Activated CD8-positive, alpha-beta memory T cell treated with anti-CD3 and anti-CD28 coated beads, Interleukin-2, amount 10 ng/mL, durations not matched to agents 7 days and 5 days (primary cell): ENCODE measurements at places on chromosomes 16 and 17.

- peak; percentile 85 for DNase-seq
Observed at GRCh38 chr16:4664538-4665418, 28.6 kb upstream of the NUDT16L1 start.

- DNase-seq = no peak
Observed at GRCh38 chr16:75390926-75391653, 42.2 kb downstream of the CFDP1 start.

DNA sequence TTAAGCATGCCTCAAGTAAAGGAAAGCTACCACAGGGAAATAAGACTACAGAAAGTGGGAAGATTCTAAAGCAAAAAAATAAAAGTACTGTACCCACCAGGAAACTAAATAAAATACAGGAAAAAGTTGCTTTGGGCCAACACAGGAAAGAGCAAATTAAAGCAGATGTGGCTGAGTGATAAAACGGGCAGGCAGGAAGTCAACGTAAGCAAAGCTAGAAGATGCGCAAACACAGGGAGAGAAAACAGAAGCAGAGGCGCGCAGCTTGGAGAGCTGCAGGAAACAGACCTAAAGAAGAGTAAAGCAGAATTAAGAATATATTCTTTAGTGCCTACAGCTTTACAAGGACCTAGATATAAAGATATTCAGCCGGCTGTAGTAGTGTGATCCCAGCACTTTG lies 21.7 kb downstream of the USP36 start:
- peak; percentile 79 for DNase-seq

- DNase-seq = peak; percentile 82
Observed at GRCh38 chr17:47324224-47325020, 667 bp downstream of the EFCAB13 start.

GRCh38 chr16:11138769-11139325 lies 117.2 kb downstream of the SOCS1 start:
- DNase-seq = no peak

- DNase-seq = no peak
Observed at GRCh38 chr16:68658341-68658973, 13.3 kb downstream of the CDH3 start.

DNA sequence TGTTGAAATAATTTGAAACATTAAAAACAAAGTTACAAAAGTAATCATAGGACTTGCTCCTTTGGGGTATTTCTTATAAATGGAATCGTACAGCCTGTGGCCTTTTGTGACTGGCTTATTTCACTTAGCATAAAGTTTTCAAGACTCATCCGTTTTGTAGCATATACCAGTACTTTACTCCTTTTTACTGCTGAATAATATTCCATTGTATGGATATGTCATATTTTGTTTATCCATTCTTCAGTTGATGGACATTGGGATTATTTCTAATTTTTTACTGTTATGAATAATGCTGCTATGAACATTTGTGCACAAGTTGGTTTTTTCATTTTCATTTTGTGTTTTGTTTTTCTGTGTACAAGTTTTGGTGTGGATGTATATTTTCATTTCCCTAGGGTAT lies 30.0 kb upstream of the RHBDL3 start:
- no peak for DNase-seq

DNA sequence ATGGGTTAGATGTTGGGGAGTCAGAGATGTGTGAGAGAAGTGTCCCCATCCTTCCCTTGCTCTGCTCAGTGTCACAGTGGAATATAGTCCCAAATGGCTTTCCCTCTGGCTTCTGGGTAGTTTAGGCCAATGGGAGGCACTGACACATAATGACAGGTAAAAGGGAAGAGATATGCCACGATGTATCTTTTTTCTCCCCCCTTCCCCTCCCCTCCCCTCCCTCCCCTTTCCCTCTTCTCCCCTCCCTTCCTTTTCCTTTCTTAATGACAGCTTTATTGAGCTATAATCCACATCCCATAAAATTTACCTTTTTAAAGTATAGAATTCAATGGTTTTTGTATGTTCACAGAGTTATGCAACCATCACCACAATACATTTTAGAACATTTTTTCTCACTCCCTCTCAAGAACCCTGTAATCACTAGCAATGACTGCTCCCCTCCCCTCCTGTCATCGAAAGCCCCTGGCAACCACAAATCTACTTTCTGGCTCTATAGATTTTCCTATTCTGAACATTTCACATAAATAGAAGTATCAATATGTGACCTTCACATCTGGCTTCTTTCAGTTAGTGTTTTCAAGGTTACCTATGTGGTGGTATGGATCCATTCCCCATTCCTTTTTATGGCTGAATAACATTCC lies 617 bp upstream of the CCR7 start:
- DNase-seq = no peak

GRCh38 chr17:33285413-33285812 lies 7.7 kb downstream of the ASIC2 start:
- no peak for DNase-seq

- DNase-seq = no peak
Observed at GRCh38 chr16:50478773-50479149, 69.4 kb upstream of the NKD1 start.

DNA sequence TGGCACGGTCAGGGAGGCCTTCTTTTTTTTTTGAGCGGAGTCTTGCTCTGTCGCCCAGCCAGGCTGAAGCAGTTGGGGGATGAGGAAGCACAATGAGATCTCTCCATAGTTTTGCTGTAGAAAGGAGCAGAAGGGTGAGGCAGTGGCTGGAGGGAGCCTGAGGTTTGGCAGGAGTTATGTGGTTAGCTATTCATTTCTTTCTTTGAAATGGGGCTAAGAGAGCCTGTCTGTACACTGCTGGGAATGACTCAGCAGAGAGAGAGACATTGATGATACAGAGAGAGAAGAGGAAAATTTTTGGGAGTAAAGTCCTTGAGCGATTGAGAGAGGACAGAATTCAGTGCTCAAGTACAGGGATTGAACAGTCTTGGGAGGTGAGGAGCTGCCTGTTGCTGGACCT lies 22.1 kb downstream of the NOS2 start:
- no peak for DNase-seq

DNA sequence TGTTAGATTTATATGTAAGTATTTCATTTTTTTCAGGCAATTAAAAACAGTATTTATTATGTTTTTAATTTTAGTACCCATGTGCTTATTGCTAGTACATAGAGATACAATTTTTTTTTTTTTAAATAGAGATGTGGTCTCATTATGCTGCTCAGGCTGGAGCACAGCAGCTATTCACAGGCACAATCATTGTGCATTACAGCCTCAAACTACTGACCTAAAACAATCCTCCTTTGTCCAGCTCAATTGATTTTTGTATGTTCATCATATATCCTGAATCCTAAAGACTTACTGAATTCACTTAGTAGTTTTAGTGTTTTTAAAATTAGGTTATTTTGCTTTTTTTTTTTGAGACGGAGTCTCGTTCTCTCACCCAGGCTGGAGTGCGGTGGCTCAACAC lies 26.3 kb downstream of the SPECC1 start:
- no peak for DNase-seq

DNA sequence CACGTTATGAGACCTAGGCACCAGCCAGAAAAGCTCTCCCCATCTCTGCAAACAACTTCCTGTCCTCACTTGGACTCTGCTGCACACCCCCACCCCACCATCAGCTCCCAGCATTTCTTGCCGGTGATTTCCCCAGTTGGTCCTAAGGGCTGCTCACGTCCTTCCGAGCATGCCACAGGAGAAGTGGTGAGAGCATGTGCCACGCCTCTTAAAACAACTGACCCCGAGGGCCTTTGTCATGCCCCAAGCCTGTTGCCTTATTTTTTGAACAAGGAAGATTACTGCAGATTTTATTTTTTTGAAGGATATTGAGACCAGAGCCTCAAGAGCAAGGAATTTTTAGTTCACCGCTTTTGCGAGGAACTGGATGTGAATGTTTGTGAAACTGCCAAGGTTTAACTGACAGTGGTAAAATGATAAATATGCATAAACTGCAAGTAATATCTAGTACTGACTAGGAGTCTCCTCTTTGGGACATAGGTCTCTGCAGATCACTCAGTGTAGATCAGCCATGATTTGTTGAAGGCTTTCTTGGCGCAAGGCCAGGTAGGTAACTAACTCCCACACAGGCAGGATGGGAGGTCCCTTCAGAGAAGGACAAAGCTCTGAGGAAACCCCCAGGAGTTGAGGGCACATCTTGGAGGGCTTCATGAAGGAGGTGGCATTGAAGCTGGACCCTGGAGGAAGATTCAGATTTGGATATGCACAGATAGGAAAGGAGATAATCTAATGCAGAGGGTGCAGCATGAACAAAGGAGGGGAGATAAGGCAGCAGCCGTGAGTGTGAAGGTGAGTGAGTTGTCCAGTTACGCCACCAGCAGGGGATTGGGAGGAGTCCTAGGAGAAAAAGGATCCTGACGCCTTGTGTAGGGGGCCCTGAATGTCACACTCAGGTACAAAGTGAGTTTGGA lies 44.7 kb downstream of the TMEM132E start:
- DNase-seq = no peak

DNA sequence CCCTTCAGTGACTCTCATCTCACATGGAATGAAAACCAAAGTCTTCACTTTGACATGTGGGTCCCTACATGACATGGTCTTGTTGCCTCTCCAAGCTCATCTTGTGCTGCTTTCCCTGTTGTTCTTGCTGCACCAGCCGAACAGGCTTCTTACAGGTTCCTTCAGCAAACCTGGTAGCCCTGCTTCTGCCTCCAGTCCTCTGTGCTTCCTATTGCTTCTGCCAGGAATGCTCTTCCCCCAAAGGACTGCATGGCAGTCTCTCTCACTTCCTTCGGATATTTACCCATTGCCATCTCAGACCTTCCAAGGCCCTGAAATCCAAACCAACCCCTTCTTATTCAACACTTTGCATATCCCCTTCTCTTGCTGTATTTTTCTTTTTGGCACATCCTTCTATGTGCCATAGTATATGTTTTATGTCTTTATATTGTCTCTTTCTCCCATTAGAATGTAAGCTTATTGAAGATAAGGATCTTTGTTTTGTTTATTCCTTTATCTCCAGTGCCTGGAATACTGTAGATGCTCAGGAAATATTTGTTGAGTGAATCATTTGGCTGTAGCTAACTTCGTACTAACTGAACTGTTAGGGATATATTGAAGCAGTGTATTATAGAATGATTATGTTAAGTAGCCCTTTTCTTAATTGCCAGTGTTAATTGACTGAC lies 57.9 kb upstream of the SLC12A3 start:
- DNase-seq = no peak

GRCh38 chr17:68296217-68297191 lies 5.2 kb downstream of the ARSG start:
- peak; percentile 97 for DNase-seq

- DNase-seq = no peak
Observed at GRCh38 chr17:63826468-63827001, 696 bp upstream of the PSMC5 start.
